ENCODE measurements at places on chromosomes 11 and 22.

GRCh38 chr11:95442531-95443050 is 211.6 kb upstream of the SESN3 start:
- DNase-seq, result no peak

- DNase-seq, result peak; percentile 51
Observed at GRCh38 chr11:114348200-114349191, 51.8 kb downstream of the C11orf71 start.

- DNase-seq, result no peak
Observed at GRCh38 chr22:21682385-21683175, 16.8 kb downstream of the PPIL2 start.

GRCh38 chr22:20852076-20852475 is 6.5 kb downstream of the PI4KA start:
- DNase-seq, result no peak

DNA sequence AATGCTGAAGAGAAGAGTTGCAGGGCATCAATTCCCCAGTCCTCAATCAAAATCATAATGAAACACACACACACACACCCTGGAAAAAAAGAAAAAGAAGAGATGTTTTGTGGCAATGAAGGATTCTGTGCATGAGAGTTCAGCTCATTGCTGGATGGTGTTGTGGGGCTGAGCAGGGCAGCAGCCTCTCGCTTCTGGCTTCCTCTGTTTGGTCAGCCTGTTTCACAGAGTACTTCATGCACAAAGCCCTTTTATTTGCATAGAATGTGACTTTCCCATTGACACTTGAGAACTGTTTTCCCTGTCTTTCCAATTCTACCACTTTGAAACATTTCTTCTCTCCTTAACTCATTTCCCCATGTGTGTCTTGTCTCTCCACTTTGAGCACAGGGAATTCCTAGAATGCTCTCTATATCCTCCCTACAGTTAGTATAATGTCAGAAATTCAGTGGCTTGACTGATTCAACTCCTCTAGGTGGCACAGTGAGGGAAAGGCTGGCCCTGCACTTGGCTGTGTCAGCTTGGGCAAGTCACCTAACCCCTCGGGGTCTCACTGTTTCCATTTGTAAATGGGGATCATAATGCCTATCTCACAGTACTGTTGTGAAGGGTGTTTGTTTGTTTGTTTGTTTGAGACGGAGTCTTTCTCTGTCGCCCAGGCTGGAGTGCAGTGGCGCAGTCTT is 25.4 kb upstream of the BSX start:
- no peak for DNase-seq

GRCh38 chr11:60854140-60854846 is 1.5 kb downstream of the PTGDR2 start:
- DNase-seq, result no peak

DNA sequence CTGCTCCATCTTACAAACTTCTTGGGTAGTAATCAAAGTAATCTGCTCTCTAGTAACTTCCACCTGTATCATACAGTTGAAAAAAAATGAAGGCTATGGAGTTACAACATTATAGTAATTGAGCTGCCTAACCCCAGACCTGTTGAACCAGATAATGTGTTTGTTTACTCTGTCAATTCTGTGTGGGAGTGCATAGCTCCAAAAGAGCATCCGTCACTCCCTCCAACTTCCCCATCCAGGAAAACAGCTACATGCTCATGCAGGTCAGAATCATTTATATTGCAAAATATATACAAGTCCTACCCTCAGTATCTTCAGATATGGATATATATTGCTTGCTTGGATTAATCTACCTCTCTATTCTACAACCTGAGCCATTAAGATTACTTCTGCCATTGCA is 244.0 kb upstream of the ANO5 start:
- DNase-seq, result no peak

DNA sequence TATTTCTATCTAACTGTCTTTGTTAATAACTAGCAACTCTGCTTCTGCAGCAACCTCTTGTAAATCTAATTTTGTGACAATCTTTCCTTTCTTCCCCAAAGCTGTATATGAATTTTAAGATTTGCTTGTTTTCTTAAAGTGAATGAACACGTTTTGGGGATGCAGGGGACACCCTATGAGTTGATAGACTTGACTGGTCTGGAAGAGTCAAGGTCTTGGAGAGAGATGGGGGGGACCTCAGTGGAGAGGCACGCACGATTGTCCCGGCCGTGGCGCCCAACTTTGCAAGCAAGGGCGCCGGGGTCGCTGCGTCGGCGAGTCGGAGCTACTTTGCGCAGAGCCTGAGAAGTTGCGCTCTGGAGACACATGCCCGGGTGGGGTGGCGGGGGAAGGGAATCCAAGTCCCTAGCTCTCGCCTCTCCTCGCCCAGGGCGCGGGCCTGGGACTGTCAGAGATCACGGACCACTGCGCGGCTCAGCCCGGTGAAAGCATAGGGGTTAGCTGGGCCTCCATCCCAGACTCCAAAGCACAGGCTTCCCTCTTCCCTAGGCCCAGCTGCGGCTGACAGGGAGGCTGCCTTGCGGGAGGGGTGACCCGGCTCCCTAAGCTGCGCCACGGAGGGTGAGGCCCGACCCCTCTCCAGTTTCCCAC is 854 bp downstream of the ABCC8 start:
- DNase-seq, result no peak

DNA sequence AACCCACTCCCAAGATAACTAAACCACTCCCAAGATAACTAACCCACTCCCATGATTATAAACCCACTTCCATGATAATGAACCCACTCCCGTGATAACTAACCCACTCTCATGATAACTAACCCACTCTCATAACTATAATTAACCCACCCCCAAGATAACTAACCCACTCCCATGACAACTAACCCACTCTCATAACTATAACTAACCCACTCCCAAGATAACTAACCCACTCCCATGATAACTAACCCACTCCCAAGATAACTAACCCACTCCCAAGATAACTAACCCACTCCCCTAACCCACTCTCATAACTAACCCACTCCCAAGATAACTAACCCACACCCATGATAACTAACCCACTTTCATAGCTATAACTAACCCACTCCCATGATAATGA is 30.1 kb upstream of the CELSR1 start:
- no peak for DNase-seq

DNA sequence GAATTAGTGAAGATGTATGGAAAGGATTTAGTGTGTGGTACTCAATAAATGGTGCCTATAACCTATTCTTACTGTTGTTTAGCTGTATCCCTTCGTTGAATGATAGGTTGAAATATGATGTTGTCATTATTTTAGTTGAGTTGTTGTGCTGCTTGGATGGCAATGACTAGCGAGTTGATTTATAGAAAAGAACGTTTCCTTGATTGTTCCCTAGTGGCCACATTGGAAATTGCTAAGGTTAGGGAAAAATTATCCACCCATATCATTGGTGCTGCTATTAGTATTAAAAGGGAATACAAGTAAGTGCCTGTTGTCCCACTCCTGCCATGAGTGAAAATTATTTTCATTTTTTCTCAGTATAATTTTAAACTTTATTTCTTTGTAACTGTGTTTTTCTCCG is 14.5 kb downstream of the EMSY start:
- DNase-seq, result no peak

DNA sequence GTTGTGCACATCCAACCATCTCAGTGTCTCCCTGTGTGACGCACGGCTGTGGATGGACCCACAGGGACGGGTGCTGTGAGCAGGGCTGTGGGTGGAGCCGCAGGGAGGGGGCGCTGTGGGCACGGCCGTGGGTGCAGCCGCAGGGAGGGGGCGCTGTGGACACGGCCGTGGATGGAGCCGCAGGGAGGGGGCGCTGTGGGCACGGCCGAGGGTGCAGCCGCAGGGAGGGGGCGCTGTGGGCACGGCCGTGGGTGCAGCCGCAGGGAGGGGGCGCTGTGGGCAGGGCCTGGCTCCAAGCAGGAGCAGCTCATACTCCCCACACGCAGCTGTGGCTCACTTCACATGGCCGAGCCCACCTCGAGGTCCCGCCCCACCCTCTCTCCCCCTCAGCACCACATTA is 6.0 kb upstream of the MAPK11 start:
- no peak for DNase-seq

DNA sequence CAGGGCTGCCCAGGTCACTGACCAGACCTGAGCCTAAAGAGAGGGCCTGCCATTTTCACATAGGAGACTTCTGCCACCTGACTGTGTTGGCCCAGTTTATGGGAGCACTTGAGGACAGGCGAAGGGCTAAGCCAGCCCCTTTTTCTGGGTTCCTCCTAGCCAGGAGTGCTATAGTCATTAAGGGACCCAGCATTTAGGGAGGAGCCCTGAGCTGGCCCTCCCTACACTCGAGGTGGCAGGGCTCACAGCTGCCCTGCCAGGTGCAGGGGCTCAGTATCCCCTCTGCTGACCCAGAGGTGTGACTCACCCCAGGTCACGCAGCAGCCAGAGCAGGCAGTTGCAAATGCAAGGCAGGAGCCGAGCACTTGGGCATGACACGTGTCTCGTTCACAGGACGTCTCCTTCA is 86.3 kb upstream of the CRYBB3 start:
- no peak for DNase-seq

- DNase-seq, result no peak
Observed at GRCh38 chr11:65436412-65437032, 13.9 kb downstream of the NEAT1 start.

DNA sequence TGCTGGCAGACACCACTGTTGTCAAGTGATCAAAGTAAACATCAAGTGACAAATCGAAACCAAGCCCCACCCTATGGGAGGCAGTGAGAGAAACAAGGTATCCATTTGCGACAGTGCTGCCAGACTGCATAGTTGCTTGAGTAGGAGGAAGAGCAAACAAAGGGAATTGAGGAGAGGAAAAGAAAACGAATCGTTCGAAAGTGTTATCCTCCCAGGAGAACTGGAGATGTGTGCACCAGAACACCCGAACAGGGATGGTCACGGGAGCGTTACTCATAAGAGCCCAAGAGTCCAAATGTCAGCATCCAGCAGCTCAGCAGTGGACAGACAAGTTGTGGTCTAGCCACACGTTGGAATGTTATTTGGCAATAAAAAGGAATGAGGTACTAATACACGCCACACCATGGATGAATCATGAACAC is 58.4 kb upstream of the NUP50 start:
- DNase-seq, result peak; percentile 76

DNA sequence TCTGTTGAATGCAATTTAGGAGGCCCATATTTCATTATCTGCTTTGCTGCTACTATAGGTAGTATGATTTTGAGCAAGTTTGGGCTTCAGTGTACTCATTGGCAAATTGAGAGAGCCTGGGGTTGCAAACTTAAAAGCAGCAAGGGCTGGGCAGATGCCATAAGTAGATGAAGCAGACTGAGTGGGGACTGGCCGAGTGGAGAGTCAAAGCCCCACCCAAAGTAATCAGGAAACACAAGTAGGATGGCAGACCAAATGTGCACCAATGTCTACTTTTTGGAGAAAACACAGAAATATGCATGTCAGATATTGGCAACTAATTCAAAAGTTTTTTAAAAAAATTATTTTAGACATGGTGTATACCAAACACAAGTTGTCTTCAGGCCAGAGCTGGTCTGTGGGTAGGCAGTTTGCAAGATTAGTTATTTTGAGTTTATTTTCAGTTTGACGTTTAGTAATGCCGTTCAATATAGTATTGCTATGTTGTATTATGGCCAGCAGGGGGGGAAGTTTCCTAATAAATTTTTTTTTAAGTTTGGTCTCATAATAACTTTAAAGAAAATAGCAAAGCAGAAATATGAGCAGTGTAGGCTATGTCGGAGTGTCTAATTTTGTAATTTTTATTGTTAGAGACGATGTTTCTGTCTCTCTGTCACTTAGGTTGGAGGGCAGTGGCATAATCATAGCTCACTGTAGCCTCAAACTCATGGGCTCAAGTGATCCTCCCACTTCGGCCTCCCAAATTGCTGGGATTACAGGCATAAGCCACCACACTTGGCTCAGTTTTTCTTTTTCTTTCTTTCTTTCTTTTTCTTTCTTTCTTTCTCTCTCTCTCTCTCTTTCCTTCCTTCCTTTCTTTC is 105.1 kb downstream of the HIPK3 start:
- DNase-seq, result no peak

DNA sequence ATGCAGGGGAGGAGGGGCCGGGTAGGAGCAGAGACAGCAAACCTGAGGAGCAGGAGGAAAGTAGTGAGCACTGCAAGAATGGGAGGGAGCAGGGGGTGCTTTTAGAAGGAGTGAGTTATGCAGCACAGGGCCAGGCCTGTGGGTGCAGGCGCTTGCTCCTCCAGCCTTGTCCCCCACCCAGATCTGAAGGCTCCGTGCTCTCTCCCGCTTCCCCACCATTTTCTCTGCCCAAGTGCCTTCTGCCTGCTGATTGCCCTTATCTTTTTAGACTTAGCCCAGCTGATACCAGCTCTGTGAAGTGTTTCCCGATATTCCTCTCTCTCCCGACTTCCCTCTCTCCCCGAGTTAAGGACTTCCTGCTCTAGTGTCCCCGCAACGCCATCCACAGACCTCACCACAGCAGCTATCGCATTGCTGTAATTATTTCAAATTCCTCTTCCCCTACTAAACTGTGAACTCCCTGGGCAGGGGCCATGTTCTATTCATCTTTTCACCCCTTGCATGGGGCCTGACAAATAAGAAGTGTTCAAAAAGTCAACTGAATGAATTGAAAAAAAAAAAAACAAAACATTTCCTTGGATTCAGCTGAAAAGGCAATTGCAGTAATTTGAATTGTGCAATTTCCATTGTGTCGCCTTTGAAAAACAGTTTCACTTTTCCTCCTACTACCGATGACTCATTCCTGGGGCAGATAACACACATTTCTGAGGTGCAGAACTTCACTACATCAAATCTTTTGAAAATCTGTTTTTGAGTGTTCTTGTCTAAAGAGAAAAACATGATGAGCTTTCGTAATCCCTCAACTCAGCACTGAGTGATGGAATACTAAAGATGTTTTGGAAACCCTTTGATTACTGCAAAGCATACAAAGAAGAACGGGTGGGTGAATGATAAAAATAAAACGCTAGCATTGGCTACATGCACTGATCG is 69.7 kb upstream of the BMAL1 start:
- peak; percentile 73 for DNase-seq

DNA sequence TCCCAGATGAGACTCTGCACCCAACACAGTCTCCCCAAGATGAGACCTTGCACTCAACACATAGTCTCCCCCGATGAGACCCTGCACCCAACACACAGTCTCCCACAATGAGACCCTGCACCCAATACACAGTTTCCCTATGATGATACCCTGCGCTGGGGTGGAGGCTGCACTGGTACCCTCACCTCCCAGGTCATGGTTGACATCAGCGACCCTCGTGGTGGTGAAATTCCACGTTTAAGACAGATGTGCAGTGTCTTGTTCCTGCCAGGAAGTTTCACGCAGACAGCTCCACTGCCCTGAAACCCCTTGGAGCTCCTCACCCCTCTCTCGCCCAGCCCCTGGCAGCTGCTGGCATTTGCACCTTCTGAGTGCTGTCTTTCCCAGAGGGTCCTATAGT is 9.5 kb downstream of the MUC5AC start:
- no peak for DNase-seq

- DNase-seq, result no peak
Observed at GRCh38 chr22:25997886-25998775, 171.1 kb upstream of the SEZ6L start.

DNA sequence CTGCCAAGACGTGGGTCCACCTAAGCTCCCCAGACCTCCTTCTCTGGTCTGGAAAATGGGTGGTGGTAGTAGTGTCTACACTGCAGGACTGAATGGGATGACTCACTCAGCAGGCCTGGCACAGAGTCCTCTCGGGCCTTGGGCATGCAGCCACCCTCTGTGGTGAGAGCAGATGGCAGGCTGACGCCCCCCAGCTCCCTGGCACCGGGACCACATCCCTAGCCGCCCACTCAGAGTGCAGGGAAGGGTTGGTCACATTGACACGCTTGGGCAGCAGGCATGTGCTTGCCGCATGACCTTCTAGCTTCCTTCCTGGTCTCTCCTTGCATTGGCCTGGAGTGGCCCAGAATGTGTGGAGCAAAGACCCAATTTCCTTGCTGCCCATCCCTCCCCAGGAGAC is 30.7 kb upstream of the PRODH start:
- DNase-seq, result no peak

Data from AG09309 (cell line).